Fibroblast of the aortic adventitia (primary cell): ENCODE measurements at places on chromosomes 7 and 10. TPM values are rescaled to one million over a fixed set of nuclear protein-coding genes. Genes with fewer than 3 reads are reported as not detected.

SHH gene
- total RNA-seq: 0.36 TPM in 1 of 2 replicates, not detected in the other

LRRN3 gene
- 2.7 and 5.0 TPM in 2 replicates for total RNA-seq

AOC1 gene
- not detected in 2 replicates for total RNA-seq

ENTPD1 gene
- 0.09 and 0.16 TPM in 2 replicates for total RNA-seq

CYP2C18 gene
- total RNA-seq: not detected in 2 replicates

AKR1B1 gene
- 51.6 and 167 TPM in 2 replicates for total RNA-seq

PRPS1L1 gene
- total RNA-seq: not detected in 2 replicates

IKZF1 gene
- total RNA-seq: not detected in 2 replicates

CHAT gene
- not detected in 2 replicates for total RNA-seq

C10orf105 gene
- total RNA-seq: under 0.01 TPM in 1 of 2 replicates, not detected in the other

FKBP14 gene
- total RNA-seq: 39.9 and 57.5 TPM in 2 replicates

GPR26 gene
- under 0.01 TPM in 1 of 2 replicates, not detected in the other for total RNA-seq

TRIM56 gene
- 10.0 and 17.2 TPM in 2 replicates for total RNA-seq

PRSS2 gene
- not detected in 2 replicates for total RNA-seq

CALN1 gene
- total RNA-seq: not detected in 2 replicates

SFTPA1 gene
- not detected in 2 replicates for total RNA-seq
